T-helper 2 cell (primary cell): ENCODE measurements at places on chromosomes 7 and 10.

GRCh38 chr7:76129366-76129765, 72.3 kb upstream of the SRRM3 start:
- DNase-seq = no peak

GRCh38 chr7:113824117-113824823, 94.5 kb downstream of the PPP1R3A start:
- no peak for DNase-seq

GRCh38 chr7:148261996-148262688, 328.4 kb upstream of the C7orf33 start:
- DNase-seq = no peak

DNA sequence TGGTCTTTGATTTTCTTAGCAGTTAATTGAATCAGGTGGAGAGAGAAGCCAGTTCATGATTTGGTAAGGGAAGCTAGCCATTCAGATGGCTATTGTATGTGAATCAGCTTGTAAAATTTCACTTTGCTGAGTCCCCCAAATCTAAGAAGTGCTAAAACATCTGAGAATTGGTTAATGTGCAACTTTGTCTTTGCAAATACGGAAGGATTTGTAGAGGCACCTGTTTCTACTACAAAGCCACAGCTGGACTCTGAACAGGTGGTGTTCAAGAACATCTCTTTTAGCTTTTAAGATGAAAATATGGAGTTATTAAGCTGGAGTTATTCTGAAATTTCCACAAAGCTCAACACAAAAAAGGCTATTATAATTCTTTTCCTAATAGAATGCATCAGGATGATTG, 132.6 kb downstream of the VPS50 start:
- DNase-seq = no peak

GRCh38 chr7:157984423-157985163, 603.0 kb downstream of the PTPRN2 start:
- DNase-seq = no peak

DNA sequence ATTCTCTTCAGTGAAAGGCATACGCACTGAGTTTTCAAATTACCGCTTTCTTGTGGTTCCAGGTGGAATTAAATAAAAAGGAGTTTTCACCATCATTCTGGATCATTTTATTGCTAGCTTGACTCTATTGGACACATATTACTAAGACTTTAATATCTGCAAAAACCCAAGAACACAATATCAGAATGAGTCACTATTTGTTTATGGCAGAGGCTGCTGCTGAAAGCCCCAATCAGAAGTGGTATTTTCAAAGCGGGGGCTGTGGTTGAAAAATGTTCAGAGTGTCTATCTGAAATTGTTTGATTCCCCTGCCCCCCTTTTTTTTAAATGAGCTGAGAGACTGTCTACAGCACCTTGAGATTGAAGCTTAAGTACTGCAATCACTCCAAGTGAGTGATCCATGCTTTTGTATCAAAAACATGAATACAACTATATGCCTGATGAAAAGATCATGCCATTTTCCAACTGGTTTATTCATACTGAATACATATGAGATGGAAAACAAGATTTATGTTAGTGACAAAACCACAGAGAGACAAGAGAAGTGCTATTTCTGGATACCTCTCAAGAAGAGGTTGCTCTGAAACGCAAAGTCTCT, 376.4 kb downstream of the HTR7 start:
- DNase-seq = no peak

- DNase-seq = no peak
Observed at GRCh38 chr7:148687555-148687954, 11.1 kb upstream of the CUL1 start.

DNA sequence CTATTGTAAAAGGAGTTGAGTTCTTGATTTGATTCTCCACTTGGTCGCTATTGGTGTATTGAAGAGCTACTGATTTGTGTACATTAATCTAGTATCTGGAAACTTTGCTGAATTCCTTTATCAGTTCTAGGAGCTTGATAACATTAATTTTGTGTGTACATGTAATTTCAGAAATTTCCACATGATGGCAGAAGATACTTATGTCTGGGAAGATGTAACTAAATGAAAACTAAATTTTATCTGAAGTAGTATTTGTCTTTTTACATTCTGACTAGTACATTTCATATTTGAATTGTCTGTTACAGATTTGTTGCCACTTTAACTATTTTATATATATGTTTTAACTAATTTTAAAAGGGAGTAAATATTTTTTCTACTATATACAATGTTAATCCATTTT, 27.6 kb downstream of the SDHAF3 start:
- DNase-seq = no peak

DNA sequence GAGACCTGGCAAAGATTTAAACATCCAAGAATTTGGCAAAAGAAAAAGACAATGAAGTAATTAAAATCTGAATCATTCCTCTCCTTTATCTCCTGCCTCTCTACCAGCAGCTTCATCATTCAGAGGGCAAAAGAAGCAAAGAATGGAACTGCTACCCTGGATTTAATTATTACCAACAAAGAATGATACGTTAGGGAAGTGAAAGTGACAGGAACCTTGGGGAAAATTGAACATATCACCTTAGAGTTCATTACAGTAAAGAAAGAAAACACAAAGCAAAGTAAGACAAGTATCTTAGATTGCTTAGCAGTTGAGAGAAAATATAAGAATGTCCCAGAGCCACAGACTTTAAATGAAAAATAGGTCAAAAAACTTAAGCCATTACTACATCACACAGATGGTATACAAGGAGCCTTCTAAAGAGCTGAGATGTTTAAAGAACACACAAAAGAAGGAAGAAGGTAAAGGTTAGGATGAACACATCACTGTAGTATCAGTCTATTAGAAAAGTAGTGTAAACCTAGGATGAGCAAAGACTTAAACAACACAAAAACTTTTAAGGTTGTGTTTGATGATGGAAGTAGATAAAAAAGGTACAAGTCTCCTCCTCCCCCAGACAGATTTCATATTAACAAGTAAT, 17.5 kb downstream of the CTNNA3 start:
- no peak for DNase-seq

GRCh38 chr10:66837335-66837734, 88.5 kb upstream of the LRRTM3 start:
- DNase-seq = no peak

- DNase-seq = no peak
Observed at GRCh38 chr7:129006636-129007414, 48.1 kb downstream of the TNPO3 start.

DNA sequence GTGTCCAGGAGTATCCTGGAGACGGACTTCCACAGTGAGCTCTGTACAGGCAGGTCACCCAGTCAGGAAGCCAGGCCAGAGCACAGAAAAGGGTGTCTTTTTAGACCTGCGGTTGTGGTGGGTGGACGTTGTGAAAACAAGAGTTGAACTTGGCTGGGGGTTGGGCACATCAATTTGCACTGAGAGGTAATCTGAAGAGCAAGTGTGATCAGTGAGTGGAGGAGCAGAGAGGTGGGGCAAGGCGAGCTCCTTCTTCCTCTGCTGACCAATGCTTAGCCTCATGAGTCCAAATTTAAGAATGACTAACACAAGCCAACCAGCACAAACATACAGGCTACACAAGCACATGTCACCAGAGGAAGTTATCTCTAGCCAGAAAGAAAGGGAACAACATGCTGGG, 310.8 kb downstream of the TCERG1L start:
- DNase-seq = no peak

- no peak for DNase-seq
Observed at GRCh38 chr10:12031404-12031803, 11.2 kb downstream of the UPF2 start.
